ENCODE measurements at places on chromosomes 5 and 9.

DNA sequence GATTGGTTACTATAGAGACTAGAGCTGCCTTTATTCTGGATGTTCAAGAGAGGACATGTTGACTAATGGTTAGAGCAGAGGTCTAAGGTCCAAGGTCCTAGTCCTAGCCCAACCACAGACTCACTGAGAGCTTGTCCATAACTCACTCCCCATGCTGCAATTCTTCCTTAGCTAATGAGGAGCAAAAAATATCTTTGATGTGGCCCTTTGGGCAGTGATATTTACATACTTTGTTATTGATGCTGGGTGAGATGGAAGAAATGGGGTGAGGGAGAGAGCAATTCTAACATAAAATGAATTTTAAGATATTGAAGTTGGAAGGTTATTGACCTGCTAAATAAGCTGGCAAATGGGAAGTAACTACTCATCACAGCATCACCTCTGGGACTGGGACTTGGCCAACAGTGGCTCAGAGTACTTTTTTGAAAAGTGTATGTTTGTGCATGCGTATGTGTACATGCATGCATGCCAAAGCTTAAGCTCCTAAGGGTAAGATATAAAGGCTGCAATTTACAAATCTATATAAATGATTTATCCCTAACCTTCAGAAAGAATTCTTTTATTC is 58.0 kb upstream of the ANKRD55 start:
- no peak for DNase-seq

DNA sequence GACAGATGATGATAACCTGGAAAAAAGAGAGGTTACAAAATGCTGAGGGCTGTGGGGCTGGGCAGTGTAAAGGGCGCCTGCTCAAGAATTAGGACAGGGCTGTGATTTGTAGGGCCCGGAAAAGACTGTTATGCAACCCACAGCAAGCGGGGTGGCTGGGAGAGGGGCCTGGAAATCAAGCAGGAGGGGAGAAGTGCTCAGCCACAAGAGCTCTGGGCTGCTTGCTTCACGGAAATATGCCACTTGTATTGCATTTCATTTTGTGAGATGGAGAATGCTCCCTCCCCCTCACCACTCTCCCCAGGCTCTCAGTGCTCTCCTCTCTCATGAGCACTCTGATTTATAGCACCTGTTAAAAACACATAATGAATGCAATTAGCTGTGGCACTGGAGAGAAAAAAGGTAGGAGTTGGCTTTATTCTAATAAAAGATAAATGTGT is 8.4 kb upstream of the HAND1 start:
- peak; percentile 95 for DNase-seq

DNA sequence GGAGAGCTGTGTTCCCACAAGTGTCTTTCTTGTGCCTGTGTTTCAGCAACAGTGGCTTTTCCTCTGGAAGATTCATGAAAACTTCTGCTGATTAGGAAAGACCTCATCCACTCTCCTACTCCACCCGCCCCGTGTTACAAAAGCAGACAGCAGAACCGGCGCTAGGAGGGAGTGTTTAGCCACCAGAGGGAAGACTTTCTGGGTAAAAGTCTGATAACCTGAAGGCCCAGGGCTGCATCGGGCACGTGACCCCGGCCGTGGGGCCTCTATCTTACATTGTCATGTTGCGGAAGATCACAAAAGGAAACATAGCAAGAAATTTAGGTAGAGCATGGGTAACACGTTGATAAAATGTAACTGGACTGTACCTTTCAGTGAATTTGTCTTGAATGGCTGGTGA is 32.0 kb upstream of the DMRT2 start:
- DNase-seq: no peak

DNA sequence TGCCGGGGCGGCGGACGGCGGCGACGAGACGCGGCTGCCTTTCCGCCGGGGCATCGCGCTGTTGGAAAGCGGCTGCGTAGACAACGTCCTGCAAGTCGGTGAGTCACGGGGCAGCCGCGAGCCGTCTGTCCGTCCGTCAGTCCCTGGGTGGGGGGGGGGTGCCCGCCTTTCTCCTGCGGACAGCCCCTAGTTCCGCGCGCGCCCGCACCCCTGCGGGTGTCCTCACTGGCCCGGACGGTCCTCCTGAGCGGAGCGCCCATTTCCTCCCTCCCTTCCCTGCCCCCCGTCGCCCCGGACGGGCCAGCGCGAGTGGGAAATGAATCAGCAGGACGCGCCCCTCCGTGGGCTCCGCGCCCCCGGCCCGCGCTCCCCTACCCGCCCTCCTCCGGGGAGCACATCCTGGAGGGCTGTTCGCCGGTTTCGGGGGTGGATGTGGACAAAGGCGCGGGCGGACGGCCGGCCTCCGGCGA is 828 bp downstream of the ZSWIM6 start:
- DNase-seq: no peak

- peak; percentile 3 for DNase-seq
Observed at GRCh38 chr5:161302559-161302958, 244.0 kb downstream of the GABRB2 start.

Data from SK-N-DZ (cell line).